ENCODE measurements at places on chromosomes 16 and 17.

GRCh38 chr16:57889522-57889921, 81.4 kb downstream of the CNGB1 start:
- DNase-seq, result no peak

- DNase-seq, result no peak
Measured at GRCh38 chr17:7383742-7384488, 3.0 kb downstream of the TNK1 start.

- DNase-seq, result no peak
Measured at GRCh38 chr16:80580109-80580832, 39.5 kb downstream of the DYNLRB2 start.

- DNase-seq, result no peak
Measured at GRCh38 chr17:17663160-17664063, 17.8 kb upstream of the RAI1 start.

- DNase-seq, result no peak
Measured at GRCh38 chr16:72189865-72190371, 18.0 kb upstream of the PMFBP1 start.

DNA sequence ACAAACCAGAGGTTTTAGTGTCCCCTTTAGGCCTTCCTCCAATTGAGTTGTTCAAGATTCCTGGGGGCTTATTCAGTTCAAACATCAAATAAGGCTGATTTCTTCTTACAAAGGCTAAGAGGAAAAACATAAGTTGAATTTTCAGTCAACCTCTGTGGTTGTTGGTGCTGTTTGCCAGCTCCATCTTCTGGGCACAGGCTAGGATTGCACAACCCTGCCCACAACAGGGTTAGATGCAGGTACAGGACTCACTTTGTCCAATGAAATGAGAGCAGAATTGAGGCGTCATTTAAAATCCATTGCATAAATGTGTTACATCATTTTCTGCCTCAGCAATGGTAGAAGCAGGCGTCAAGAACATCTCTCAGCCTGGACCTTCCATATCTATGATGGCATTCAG, 173.3 kb downstream of the PMP22 start:
- DNase-seq, result no peak

DNA sequence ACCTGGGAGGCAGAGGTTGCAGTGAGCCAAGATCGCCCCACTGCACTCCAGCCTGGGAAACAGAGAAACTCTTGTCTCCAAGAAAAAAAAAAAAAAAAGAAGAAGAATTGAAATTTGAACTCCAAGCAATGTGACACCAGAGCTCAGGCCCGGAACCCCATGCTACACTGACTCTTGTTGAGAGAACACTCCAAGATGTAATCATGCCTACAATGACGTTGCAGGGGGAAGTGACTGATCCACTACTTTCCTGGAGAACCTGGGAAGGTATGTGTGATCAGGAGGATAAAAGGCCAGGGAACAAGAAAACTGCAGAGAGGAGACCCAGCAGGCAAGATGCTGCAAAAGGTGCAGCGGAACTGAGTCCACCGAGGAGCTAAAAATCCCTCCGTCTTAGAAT, 57.9 kb downstream of the ADCY9 start:
- DNase-seq, result no peak

DNA sequence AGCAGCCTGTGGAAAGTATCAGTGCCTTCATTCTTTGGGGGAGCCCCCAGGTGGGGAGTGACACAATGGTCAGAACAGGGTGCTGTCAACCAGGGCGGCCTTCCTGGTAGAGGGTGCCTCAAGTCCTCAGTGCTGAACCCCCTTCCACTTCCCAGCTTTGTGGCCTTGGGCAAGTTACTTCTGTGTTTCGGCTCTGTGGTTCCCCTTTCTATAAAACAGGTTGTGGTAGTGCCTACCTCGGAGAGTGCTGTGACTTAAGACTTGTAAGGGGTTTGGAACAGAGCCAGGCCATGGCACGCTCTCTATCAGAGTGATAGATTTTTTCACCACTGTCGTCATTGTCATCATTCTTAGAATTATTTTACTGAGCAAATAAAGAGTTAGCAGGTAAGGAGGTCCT, 141.1 kb downstream of the CCDC182 start:
- no peak for DNase-seq

DNA sequence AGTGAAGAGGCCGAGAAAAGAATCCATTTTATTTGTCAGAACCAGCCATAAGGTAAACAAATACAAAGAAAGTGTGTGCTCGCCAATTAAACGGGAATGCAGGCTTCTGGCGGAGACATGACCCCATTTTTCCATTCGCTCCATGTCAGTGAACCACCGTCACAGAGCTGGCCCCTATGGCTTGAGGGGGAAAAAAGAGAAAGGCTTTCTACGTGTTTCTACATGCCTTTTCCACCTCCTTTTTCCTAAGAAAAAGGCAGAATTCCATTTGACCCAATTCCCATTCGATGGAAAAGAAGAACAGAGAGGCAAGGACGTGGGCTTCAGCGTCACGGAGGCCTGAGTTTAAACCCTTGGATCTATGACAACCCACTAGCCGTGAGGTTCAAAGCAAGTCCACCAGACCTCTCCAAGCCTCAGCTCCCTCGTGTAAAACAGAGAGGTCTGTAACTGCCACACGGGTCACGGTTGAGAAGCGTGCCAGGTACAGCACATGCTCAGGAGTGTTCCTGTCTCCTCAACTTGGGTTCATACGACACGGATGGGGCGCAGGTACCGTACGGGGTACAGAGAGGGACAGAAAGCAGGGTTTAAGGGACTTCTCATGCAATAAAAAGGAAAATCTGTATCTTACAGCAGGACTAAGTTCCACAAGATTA, 91.9 kb downstream of the NXN start:
- no peak for DNase-seq

DNA sequence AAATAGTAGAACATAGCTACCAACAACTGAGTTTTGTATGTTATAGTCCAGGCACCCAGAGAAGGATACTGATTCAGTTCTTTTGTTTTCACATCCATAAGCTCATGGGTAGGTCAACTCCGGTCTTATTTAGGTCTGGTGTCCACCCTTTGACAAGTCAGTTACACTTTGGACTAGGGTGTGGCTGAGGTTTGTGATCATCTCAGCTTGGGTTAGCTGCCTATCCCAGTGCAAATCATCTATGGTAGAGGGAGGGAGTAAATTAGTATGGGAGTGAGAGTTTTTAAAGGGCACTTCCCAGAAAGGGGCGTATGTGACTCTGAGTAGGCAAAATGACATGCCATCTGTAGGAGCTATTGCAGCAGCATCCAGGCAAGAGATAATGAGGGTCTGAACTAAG, 66.1 kb downstream of the TANC2 start:
- no peak for DNase-seq

DNA sequence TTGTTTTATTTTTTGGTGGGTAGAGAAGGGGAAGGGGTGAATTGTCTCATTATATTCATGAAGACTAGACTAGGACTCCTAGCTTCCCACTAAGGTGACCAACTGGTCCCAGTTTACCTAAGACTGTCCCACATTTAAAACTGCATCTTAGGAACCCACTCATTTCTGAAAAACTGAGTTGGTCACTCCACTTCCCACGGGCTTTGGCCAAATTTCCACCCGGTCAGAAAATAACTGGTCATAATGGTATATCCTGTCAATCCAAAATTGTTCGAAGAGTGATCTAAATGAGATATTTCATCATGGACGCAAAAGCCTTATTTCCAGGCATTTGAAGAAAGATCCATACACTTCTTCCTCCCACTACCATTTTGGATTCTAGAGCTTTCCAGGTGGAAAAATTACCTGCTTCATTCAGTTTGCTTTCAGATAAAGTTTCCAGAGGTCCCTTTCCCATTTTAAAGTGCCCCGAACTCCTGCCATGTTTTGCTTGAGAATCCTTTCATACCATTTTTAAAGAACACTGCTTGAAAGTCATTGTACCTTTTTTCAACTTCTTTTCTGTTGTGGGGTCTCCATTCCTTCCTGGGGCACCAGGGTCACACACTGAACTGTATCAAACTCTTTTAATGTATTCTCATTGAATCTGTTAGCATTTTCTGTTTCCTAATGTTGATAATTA, 21.8 kb upstream of the ZFHX3 start:
- peak; percentile 32 for DNase-seq

DNA sequence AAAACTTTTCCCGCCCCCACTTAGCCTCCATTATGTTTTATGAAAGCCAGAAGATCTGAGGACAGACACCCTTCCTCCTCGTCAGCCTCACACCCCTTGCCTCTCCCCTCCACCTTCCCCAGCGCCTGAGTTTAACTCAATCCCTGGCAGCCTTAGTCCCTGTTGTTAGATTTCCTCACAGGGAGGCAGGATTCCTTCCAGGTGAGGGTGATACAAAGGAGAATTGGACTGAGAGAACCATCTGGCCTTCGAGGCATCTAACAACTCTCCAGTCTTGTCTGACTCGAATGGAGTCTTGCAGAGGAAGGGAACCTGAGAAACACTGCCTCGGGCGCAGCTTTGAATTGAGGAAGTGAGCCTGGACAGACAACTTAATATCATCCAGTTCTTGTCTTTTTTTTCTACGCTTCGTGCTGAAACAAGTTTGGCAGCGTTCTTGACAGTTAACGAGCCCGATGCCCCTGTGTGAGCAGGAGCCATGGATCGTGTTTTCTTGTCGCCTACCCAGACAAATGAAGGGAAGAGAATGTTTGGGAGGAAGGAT, 1.3 kb upstream of the ZNF768 start:
- no peak for DNase-seq

DNA sequence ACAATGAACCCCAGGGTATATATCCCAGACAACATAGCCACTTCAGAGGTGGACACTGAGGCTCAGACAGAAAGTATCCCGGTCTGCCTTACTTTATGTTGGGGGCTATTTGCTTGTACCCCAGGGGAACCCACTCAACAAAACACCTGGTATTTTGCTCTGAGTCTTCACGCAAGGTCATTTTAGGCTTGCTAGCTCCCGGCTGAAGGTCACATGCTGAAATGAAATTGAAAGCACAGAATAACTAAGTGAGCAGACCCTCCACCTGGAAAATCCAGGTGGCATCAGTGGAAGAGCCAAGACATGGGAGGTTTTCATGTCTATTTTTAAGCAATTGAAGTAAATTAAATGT, 4.1 kb upstream of the KDM8 start:
- no peak for DNase-seq

Data from sciatic nerve (tissue), 2 donors.